ENCODE measurements at places on chromosomes 5 and 9.

GRCh38 chr9:124399323-124399967, 15.8 kb downstream of the PSMB7 start:
- peak; percentile 70 for DNase-seq

GRCh38 chr9:98615633-98616032, 93.1 kb downstream of the GABBR2 start:
- DNase-seq, result no peak

- no peak for DNase-seq
Observed at GRCh38 chr9:99345451-99345850, 123.4 kb downstream of the SEC61B start.

DNA sequence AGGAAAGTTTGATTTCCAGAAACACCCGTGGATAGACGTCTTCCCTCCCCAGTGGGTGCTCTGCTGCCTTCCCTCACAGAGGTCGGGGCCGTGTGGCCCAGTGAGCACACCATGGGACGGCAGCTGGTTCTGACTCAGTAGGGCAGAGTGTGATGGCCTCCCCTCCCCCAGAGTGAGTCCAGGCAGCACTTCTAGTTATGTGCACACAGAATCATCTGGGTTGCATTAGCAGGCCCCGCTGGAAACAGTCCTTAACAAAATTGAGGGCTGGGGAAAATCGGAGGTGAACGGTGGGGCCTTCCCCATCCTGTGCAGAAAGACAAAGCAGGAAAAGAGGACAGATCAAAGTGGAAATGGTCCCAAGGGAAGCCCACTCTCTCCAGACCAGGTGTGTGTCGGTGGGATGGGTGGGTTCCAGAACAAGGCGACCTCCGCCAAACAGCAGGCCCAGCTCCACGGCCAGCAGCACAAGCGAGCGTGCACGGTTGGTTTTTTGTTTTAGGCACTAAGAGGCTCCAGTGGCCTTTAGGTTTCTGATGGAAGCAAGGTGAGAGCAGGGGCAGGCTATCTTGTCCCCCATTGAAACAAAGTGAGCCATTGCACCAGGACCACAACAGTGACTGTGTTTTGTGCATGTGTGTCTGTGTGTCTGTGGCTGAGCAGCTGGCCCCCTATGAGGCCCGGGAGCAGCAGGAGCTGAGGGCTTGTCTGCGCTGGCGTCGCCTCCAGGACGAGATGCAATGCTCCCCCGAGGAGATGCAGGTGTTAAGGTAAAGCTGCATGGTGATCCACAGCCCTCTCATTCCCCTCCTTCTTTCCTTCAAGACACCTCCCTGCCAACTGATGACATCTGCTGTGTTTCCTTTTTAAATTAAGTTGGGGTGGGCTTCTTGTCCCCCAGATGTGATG, 201.5 kb downstream of the AOPEP start:
- no peak for DNase-seq

Data from Kasumi-1 (cell line).